ENCODE measurements at places on chromosomes 7 and 10. TPM values are rescaled to one million over a fixed set of nuclear protein-coding genes. Genes with fewer than 3 reads are reported as not detected.

The NSUN6 gene
- polyA plus RNA-seq: 6.3 TPM

The WEE2 gene
- 0.13 TPM for polyA plus RNA-seq

The MYL10 gene
- not detected for polyA plus RNA-seq

The C10orf71 gene
- polyA plus RNA-seq: 0.28 TPM

The LDB3 gene
- polyA plus RNA-seq: 3.3 TPM

The BMPER gene
- 0.80 TPM for polyA plus RNA-seq

The CHPF2 gene
- polyA plus RNA-seq: 15.6 TPM

The GTPBP10 gene
- 15.2 TPM for polyA plus RNA-seq

The RAPGEF5 gene
- polyA plus RNA-seq: 3.9 TPM

The PVRIG gene
- polyA plus RNA-seq: not detected

The PARG gene
- polyA plus RNA-seq: 7.8 TPM

DNA sequence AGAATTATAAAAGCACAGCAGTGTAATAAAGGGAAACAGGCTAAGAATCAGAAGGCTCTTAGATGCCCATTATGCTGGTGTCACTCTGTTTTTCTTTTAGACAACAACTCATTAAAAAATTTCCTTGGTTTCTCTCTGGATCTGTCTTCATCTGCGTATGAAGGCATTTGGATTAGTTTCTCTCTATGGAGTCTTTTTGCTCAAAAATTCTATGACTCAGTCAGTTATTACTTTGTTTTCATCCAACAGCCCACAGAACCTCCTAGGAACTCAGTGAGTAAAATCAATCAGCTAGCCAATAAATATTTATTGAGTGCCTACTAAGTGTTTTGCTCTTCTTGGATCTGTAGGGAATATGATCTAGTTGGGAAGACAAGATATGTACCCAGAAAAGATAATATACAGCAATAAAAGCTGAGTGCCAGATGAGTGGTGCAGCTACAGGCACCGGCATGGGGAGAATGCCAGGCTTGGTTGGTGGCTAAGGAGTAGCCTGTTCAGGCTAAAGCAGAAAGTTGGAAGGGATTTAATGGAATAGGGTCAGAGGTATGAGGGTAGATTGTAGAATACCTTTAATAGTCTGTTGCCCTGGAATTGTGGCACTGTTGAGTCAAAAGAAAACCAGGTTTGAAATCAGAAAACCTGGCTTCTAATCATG, 156.2 kb downstream of the LRRC4 start:
- H3K36me3 ChIP-seq: no peaks in the 10 kb centered on the region
- H3K4me1 ChIP-seq: no peaks in the 10 kb centered on the region
- H3K27ac ChIP-seq: no peak overlapping the region
- H3K4me3 ChIP-seq: no peak overlapping the region

GRCh38 chr7:54705436-54705835, 53.6 kb downstream of the SEC61G start:
- no peaks in the 10 kb centered on the region for H3K4me1 ChIP-seq
- no peak for DNase-seq
- H3K27me3 ChIP-seq: no peaks in the 10 kb centered on the region
- H3K36me3 ChIP-seq: no peaks in the 10 kb centered on the region

- H3K4me1 ChIP-seq: no peaks in the 10 kb centered on the region
- no peak overlapping the region for H3K4me3 ChIP-seq
- no peaks in the 10 kb centered on the region for H3K27me3 ChIP-seq
- H3K36me3 ChIP-seq: peaks cover 15% of the 10 kb centered on the region
- no peak for DNase-seq
These were observed 50.6 kb downstream of the IRF5 start for GRCh38 chr7:128988372-128988771.

DNA sequence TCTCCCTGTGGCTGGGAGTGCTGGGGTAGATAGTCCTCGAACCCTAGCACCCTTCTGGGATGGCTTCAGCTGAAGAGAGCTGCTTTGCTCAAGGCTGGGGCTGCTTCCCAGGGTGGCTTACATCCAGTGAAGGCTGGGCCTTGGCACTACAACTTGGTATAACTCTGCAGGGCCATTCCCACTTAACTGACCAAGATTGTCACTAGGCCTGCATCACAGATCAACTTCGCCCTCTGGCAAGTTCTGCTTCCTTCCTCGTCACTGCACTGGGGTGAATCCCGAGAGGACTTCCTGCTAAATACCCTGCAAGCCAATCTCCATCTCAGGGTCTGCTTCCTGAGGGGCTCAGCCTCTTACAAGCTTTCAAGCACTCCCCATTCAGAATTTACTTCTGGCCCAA, 195.2 kb downstream of the DOCK4 start:
- no peaks in the 10 kb centered on the region for H3K4me1 ChIP-seq
- no peak overlapping the region for H3K27ac ChIP-seq
- no peaks in the 10 kb centered on the region for H3K27me3 ChIP-seq
- H3K36me3 ChIP-seq: no peaks in the 10 kb centered on the region
- no peak for DNase-seq
- no peak overlapping the region for H3K4me3 ChIP-seq

GRCh38 chr7:99111591-99111990, 32.3 kb downstream of the SMURF1 start:
- no peak overlapping the region for H3K4me3 ChIP-seq
- no peaks in the 10 kb centered on the region for H3K36me3 ChIP-seq
- no peaks in the 10 kb centered on the region for H3K27me3 ChIP-seq
- no peak overlapping the region for H3K27ac ChIP-seq

- H3K4me3 ChIP-seq: no peak overlapping the region
- H3K27me3 ChIP-seq: no peaks in the 10 kb centered on the region
- H3K27ac ChIP-seq: no peak overlapping the region
- H3K36me3 ChIP-seq: no peaks in the 10 kb centered on the region
- H3K4me1 ChIP-seq: no peaks in the 10 kb centered on the region
- DNase-seq: no peak
These were observed 94.1 kb downstream of the SGMS1 start for GRCh38 chr10:50529660-50530059.

GRCh38 chr10:79407811-79408795, 37.3 kb downstream of the ZCCHC24 start:
- H3K27ac ChIP-seq: no peak overlapping the region
- no peaks in the 10 kb centered on the region for H3K27me3 ChIP-seq
- H3K4me1 ChIP-seq: peaks cover 2% of the 10 kb centered on the region
- no peak for DNase-seq

- no peak overlapping the region for H3K27ac ChIP-seq
- no peaks in the 10 kb centered on the region for H3K27me3 ChIP-seq
- no peak for DNase-seq
- no peaks in the 10 kb centered on the region for H3K4me1 ChIP-seq
These were observed 19.7 kb downstream of the ZNF32 start for GRCh38 chr10:43628956-43629355.

DNA sequence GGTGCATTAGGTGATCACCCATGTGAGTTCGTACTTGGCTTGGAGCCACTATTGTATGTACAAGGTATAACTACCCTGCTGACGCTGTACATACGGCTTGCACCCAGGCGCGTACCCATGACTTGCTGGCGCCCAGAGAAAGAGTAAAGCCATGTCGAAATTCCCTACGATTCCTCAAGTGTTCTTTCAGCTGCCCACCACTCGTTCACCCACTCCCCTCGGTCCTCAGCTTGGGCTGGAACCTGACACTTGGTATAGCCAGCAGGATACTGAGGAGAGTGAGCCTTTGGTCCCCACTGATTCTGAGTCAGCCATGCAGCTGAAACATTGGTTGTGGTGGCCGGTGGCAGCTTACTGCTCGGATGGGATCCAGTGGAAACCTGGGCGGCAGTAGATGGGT, 241.5 kb downstream of the CACNA2D1 start:
- H3K4me3 ChIP-seq: no peak overlapping the region
- H3K4me1 ChIP-seq: no peaks in the 10 kb centered on the region
- H3K36me3 ChIP-seq: no peaks in the 10 kb centered on the region
- no peaks in the 10 kb centered on the region for H3K27me3 ChIP-seq
- no peak for DNase-seq

DNA sequence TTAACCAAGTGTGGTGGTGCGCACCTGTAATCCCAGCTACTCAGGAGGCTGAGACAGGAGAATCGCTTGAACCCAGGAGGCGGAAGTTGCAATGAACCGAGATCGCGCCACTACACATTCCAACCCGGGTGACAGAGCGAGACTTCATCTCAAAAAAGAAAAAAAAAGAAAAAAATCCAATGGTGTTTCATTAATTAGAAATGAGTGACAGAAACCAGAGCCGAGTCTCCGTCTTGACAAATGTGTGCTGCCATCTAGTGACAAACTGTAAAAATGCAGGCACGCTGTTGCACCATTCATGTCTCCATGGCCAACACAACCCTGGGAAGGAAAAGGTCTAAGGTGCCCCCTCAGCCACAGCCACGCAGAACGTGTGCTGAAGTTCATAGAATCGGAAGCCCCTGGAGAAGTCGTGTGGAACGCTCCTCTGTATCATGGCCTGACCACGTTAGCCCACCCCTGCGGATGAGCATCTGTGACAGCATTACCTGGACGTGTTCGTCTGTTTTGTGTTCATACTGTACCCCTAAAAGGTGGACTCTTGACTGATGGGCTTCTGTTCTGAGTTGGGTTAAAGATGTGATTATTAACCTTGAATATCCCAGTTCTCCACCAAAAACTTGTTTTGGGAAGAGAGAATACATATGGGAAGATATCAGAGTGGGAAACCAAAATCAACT, 94.9 kb downstream of the LYZL2 start:
- no peaks in the 10 kb centered on the region for H3K4me1 ChIP-seq
- no peaks in the 10 kb centered on the region for H3K27me3 ChIP-seq
- H3K4me3 ChIP-seq: no peak overlapping the region
- DNase-seq: peak; percentile 85
- no peaks in the 10 kb centered on the region for H3K36me3 ChIP-seq

DNA sequence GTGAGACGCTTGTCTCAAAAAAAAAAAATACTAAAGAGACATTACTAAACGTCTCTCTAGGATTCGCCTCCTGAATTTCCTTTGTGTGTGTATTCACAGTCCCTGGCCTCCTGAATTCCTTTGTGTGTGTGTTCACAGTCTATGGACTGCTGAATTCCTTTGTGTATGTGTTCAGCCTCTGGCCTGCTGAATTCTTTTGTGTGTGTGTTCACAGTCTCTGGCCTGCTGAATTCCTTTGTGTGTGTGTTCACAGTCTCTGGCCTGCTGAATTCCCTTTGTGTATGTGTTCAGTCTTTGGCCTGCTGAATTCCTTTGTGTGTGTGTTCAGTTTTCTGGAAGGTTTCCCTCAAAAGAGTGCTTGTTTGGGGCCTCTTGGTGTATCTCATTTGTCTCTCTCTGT, 8.2 kb downstream of the BMS1 start:
- no peak overlapping the region for H3K27ac ChIP-seq
- peaks cover 71% of the 10 kb centered on the region for H3K36me3 ChIP-seq
- no peak overlapping the region for H3K4me3 ChIP-seq
- no peak for DNase-seq
- no peaks in the 10 kb centered on the region for H3K4me1 ChIP-seq

DNA sequence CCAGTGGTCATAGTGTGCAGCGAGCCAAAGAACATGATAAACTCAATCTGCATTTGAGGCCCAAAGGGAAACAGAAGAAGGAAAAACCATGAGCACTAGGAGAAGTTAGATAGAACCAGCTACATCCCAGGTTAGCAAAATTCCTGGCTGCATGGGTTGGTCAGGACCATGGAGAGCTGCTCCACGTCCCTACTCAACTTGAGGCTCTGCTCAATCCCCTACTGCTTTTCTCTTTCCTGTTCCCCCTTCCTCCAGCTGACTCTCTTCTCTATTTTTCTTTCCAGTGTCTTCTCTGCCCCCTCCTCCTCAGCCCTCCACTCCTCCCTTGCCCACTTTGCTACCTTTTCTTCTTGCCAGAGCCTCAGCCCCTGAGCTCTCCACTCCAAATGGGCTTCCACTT, 21.9 kb upstream of the VSIR start:
- peak; percentile 72 for DNase-seq
- no peak overlapping the region for H3K4me3 ChIP-seq
- H3K27ac ChIP-seq: no peak overlapping the region
- no peaks in the 10 kb centered on the region for H3K36me3 ChIP-seq
- H3K27me3 ChIP-seq: no peaks in the 10 kb centered on the region
- no peaks in the 10 kb centered on the region for H3K4me1 ChIP-seq

DNA sequence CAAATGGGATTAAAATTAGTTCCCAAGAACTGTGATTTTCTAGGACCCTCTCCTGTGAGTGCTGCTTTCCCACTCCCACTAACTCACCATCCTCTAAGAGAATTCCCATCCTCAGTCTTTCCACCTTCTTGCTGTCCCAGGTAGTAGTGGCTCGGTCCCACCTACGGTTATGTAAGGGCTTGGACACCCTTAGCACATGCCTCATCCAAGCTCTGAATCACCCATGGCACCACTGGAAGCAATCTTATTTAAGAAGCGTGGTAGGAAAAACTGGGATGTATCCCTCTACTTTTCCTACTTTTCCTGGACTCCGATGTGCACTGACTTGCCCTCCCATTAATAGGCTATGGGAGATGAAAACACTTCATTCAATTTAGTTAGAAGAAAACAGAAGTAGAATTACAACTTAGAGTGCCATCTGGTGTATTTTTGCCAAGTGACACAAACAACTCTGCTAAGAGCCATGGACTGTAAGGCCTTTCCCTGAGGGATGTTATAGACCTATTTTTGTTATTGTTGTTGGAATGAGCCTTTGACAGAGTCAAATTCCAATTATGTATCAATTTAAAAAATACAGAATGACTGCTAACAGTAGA, 13.7 kb upstream of the ANKRD22 start:
- no peak overlapping the region for H3K27ac ChIP-seq
- no peaks in the 10 kb centered on the region for H3K4me1 ChIP-seq
- no peak for DNase-seq
- H3K36me3 ChIP-seq: no peaks in the 10 kb centered on the region

GRCh38 chr10:35565602-35566081, 39.5 kb upstream of the GJD4 start:
- no peak overlapping the region for H3K27ac ChIP-seq
- no peaks in the 10 kb centered on the region for H3K27me3 ChIP-seq
- H3K4me3 ChIP-seq: no peak overlapping the region
- H3K4me1 ChIP-seq: peaks cover 6% of the 10 kb centered on the region
- no peak for DNase-seq
